ENCODE measurements at places on chromosomes 2 and 18.

GRCh38 chr18:29840089-29840488, 1202.5 kb downstream of the DSC3 start:
- DNase-seq: no peak
- no peak overlapping the region for H3K4me3 ChIP-seq
- no peaks in the 10 kb centered on the region for H3K36me3 ChIP-seq
- H3K4me1 ChIP-seq: no peaks in the 10 kb centered on the region
- no peak overlapping the region for H3K27ac ChIP-seq

- H3K36me3 ChIP-seq: no peaks in the 10 kb centered on the region
- peaks cover 85% of the 10 kb centered on the region for H3K4me1 ChIP-seq
- no peaks in the 10 kb centered on the region for H3K27me3 ChIP-seq
- no peak overlapping the region for H3K4me3 ChIP-seq
Measured at GRCh38 chr2:98480598-98480997, 35.9 kb downstream of the INPP4A start.

- DNase-seq: no peak
- no peak overlapping the region for H3K27ac ChIP-seq
- H3K4me1 ChIP-seq: peaks cover 40% of the 10 kb centered on the region
Measured at GRCh38 chr2:97969081-97970067, 26.4 kb downstream of the TMEM131 start.

- DNase-seq: peak; percentile 40
- H3K36me3 ChIP-seq: no peaks in the 10 kb centered on the region
- no peaks in the 10 kb centered on the region for H3K27me3 ChIP-seq
- no peak overlapping the region for H3K4me3 ChIP-seq
Measured at GRCh38 chr2:74006459-74006858, 21.7 kb downstream of the TET3 start.

- H3K36me3 ChIP-seq: no peaks in the 10 kb centered on the region
- peak; percentile 75 for DNase-seq
- H3K4me1 ChIP-seq: peaks cover 25% of the 10 kb centered on the region
- peak overlapping the region; percentile 69 for H3K27ac ChIP-seq
Measured at GRCh38 chr2:161122772-161123530, 37.3 kb upstream of the TANK start.

Measured in sigmoid colon (tissue), 7 donors.